T-helper 22 cell (primary cell): ENCODE measurements at places on chromosomes 11 and 22.

GRCh38 chr11:72780296-72781062 is 13.4 kb downstream of the STARD10 start:
- no peak for DNase-seq

DNA sequence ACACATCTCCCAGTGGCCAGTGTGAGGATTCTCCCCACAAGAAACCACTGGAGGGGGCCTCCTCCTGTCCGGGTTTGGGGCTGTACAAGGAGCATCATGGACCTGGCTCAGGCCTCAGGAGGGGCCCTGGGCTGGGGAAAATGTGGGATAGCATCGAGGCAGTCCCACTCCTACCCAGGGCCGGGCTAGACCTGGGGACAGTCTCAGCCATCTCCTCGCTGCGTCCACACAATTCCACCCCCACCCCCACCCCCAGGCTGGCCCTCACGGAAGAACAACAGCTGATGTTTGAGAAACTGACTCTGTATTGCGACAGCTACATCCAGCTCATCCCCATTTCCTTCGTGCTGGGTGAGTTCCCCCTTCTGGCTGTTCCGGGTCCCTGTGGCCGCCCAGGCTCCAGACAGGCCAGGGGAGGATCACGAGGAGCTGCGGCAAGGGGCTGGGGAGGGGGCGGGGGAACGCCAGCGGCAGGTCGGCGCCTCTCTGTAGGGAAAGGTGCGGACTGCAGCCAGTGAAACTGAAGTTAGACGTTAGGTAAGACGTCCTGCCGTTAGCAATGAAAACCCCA is 4.8 kb downstream of the BEST1 start:
- DNase-seq: no peak

DNA sequence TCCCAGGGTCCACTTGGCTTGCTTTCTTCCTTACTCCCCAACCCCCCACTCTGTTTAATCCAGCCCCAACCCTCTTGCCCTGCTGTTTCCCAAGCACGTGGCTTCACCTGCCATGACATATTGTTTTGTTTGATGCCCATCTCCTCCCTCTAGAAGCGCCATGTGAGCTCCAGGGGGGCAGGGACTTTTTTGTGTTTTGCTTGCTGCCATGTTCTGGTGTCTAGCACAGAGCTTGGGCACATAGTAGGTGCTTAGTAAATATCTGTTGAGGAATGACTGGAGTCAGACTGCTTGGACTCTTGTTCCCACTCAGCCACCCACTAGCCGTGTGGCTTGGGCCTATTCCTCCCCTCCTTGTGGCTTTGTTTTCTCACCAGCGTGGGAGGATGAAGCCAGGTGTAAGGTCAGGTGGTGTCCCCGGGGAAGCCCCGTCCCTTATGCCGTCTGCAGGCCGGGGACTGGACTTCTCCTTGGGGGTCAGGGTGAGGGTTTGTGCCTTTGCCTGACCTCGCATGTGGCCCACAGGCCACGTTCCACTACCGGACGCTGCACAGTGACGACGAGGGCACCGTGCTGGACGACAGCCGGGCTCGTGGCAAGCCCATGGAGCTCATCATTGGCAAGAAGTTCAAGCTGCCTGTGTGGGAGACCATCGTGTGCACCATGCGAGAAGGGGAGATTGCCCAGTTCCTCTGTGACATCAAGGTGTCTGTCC is 3.8 kb downstream of the AIP start:
- DNase-seq: no peak

DNA sequence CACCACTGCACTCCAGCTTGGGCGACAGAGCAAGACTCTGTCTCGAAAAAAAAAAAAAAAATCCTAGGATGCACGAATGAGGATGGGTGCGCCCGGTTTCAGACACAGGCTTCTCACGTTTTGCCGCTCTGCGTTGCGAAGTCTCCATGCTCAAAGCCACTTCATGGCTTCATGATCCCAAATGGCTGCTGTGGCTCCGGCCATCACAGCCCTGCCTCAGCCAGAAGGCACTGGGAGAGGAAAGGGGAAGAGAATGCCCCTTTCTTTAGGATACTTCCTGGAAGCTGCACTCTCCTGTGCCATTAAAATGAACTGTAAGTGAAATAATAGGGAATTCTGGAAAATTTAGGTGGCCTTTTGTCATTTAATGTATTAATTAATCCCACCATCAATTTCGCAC is 116.4 kb upstream of the ANO1 start:
- no peak for DNase-seq

DNA sequence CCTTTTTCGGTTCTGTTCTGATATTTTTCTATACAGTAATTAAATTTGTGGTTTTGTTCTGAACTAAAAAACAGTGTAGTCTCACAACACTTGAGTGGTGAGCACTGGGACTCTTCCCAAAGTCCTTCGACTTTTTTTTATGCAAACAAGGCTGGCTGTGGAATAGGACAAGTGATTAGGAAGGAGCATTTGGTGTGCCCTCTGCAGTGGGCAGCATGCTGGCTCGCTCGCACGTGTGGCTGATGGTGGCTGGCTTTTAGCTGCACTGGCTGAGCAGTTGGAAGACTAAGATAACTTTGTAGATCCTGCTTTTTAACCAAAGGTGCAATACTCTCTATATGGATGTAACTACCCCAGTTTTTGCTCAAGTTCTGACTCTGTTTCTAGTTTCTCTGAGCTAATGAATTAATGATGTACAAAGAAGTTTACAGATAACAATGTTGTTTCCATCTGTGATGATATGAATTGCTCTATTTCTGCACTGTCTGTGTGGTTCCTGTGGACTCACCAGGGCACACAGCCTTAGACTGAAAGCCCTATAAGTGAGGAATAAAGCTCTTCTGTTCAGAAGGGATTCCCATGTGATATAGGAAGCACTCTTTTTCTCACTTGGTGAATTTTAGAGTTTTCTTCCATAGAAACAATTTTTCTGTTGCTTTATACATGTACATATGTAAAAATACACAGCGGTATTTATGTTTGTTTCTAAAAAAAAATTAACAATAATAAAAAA is 143.1 kb upstream of the RASSF10 start:
- DNase-seq: no peak

GRCh38 chr22:35544827-35545226 is 4.2 kb downstream of the RASD2 start:
- no peak for DNase-seq

DNA sequence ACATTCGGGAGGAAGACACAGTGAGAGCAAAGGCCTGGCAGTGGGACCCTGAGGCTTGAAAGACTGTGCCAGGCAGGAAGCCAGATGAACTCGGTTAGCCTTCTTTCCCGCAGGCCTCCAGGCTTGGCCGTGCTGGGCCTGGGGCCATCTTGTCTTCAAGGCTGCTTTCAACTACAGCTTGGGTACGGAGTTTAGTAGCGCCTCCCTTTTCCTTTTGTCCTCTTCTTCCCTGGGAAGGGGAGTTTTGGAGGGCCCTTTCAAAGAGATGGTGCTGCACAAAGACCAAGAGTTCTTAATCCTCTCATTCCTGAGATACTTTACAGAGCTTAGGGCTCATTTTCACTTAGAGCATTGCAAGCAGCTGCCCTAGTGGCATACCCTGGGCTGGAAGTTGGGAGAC is 87.5 kb downstream of the TP53I11 start:
- no peak for DNase-seq

- DNase-seq: no peak
Observed at GRCh38 chr11:60887556-60887955, 18.8 kb downstream of the PRPF19 start.

- no peak for DNase-seq
Observed at GRCh38 chr11:100647861-100648260, 39.2 kb upstream of the ARHGAP42 start.

DNA sequence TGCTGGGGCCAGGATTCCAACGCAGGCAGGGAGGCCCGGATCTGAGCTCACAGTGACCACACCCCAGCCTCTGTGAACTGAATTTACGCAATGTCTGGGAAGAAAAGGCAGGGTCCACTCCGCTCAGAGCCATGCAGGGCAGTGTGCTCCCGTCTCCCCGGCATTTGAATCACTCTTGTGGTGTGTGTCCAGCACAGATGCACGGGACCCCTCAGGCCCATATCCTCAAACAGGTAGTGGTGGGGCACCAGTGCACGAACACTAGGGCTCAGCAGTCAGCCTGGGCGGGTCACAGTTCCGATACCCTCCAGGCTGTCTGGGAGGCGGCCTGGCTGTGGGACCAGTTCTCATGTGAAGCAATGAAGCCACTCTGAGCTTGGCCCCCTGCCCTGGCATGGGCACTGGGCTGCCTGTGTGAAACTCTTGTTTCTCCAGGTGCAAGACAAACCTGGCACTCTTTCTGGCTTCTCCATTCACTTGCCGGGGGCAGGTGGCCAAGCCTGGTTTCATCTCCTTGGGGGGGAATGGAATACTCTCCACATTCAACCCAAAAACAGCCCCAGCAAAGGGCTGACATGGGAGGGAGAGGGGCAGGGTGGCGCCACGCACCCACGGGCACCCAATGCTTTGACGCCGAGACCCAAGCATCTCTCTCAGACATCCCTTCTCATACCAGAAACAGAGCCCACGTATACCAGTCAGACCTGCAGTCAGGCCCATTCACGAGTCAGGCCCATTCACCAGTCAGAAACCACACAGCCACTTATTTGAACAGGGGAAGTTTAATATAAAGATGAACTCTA is 14.3 kb downstream of the DHCR7 start:
- no peak for DNase-seq

DNA sequence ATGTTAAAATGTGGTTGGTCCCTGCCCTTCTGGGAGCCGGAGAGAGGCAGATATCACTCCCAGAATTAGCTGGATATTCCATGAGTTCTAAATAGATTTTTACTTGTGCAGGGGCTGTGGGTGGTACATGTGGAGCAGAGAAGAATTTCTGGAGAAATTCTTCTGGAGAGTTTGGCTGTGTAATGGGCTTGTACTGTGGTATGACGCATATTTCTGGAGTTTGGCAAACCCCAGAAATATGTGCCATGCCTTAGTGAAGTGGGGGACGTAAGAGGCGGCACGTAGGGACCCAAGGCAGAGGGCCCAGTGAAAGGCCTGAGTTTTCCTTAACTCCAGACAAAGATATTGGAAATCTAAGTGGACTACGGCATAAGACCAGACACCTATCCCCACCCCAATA is 51.3 kb upstream of the TBCEL start:
- DNase-seq: no peak

- no peak for DNase-seq
Observed at GRCh38 chr11:134178032-134178674, 45.6 kb downstream of the NCAPD3 start.

GRCh38 chr11:78841456-78842060 is 266.9 kb upstream of the NARS2 start:
- DNase-seq: no peak

- DNase-seq: no peak
Observed at GRCh38 chr11:127103586-127104388, 103.2 kb upstream of the KIRREL3 start.

GRCh38 chr11:114209343-114209742 is 86.9 kb upstream of the NNMT start:
- no peak for DNase-seq

GRCh38 chr22:48301421-48301820 is 1526.3 kb downstream of the BRD1 start:
- no peak for DNase-seq

DNA sequence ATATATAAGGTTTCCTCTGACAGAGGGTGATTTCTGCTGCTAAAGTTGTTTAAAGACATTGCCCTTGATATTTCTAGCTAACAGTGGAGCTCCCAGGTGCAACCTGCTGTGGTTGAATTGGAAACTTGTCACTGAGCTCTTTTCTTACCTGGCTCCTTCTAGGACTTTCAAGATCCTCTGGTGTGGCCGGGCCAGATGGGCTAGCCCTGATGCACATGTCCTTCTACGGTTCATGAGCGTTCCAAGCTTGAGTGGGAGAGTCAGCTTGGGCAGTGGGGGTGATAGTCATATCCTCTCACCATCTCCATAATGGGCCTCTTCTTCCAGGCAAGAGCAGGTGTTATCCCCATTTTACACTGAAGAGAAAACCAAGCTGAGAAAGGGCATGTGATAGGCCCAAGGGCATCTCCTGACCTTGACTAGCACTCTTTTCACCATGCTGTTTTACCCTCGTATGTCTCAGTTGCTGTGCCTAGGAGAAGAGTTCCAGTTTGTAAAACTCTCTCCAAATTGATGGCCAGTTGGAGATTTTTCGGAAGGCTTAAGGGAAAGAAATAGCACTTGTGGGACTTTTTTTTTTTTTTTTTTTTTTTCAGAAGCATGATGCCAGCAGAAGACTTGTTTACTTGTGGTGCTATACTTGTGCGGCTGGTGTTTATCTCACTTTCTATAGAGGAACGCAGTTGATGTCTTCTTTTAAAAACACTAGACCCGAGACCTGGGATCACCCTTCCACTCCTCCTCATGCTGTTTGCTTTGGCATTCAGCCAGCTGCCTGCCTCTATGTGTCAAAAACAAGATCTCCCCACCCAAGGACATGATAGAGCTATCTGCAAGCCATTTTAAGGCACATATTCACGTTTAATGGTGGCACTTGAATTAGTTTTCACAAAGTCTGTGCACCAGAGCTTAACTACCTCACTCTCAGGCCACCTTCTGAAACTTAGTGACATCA is 32.6 kb downstream of the TEAD1 start:
- no peak for DNase-seq

GRCh38 chr11:13638422-13638821 is 30.0 kb upstream of the FAR1 start:
- no peak for DNase-seq

- DNase-seq: no peak
Observed at GRCh38 chr11:123116486-123116885, 54.5 kb upstream of the HSPA8 start.

- DNase-seq: no peak
Observed at GRCh38 chr11:873706-874105, 31.1 kb downstream of the TSPAN4 start.

DNA sequence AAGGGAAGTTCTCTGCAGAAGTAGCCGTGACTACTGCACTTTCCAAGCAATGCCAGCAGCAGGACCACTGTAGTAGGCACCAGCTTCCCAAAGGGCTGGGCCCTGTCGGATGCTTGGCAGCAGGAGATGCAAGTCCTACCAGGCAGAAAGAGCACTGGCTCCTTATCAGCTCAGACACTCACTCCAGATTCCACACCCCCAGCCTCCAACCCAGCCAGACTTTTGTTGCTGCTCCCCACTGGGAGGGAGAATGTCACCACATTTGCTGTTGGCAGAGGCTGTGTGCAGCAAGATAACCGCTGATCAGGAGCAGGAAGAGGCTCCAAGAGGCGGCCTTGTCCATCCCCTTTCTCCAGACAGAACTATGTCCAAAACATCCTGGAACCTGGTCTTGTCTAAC is 118.7 kb downstream of the C11orf58 start:
- no peak for DNase-seq

DNA sequence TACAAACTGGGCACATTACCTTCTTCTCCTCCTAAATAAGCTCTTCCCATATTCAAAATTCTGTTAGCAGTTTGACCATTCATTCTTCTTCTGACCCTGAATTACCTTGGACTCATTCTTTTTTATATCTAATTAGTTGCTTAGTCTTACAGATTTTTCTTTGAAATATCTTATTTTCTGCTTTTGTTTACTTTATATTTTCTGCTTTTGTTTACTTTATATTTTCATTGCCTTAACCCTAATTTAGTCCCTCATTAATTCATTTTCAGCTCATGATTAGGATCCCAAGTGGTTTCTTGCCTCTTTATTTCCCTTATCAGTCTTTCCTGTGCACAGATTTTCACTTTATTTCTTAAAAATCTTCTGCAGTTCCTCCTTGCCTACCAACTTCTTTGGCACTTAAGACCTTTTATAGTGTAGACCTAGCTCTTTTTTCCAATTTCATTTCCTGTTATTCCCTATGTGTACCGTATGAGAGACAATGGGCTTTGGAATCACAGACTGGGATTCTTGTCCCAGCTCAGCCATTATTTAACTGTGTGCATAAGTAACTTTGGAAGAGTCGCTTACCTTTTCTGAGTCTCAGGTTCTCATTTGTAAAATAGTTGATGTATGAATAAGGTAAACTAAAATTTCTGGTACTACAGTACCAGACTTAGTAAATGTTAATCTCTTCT is 39.2 kb downstream of the SIK2 start:
- no peak for DNase-seq
